ENCODE measurements at places on chromosomes 1 and 21.

DNA sequence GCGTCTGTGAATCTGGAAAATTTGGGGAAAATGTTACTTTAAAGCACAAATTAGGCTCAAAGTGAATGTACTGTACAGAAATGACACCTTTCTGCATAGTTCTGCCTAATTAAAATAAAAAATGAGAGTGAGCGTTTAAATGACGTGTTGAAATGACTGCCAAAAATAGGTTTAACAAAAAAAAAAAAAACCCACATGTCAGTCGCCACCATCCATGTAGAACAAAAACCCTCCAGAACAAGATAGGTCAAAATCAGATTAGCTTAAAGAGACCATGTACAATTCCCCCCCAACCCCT, 745 bp downstream of the PARP1 start:
- DNase-seq, result no peak

GRCh38 chr1:47479664-47480063, 41.8 kb downstream of the FOXD2 start:
- no peak for DNase-seq

- no peak for DNase-seq
Observed at GRCh38 chr1:227905573-227906487, 41.9 kb downstream of the WNT9A start.

- no peak for DNase-seq
Observed at GRCh38 chr1:205568469-205569361, 63.1 kb downstream of the ELK4 start.

- no peak for DNase-seq
Observed at GRCh38 chr21:46131838-46132651, 23.3 kb downstream of the FTCD start.

- DNase-seq, result no peak
Observed at GRCh38 chr1:247332623-247333361, 1.1 kb upstream of the ZNF496 start.

DNA sequence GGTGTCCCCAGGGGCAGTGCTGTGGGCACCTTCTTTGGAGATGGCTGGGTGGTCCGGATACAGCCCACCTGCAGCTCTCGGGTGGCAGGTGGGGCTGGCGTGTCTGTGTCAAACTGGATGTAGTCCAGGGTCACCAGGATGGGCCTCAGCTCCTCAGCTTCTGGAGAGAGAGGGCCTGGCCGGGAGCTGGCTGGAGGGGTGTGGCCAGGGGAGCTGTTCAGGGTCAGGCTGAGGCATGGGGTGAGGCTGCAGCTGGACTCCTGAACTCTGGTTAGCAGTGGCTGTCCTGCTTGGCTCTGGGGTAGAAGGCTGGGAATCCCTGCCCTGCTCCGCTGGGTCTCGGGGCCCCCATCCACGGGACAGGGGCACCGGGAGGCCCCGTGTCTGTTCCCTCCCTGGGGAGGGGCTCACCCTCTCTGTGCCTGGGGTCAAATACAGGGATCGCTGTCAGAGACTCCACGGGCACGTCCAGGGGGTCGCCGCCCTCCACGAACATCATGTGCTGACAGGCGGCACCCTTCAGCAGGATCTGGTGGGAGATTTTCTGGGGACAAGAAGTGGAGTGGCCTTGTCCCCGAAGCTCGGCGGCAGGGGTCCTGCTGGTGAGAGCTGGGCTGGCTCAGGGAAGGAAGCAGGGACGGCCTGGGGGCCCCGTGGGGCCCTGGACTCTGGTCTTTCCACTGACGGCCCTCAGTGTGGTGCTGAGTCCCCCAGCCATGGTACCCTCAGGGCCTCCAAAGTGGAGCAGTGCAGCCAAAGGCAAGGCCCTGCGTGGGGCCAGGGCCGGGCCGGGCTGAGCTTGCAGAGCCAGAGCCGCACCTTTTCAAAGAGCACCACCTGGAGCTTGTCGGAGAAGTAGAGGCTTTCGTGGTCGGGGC, 4.1 kb upstream of the TMEM52 start:
- no peak for DNase-seq

DNA sequence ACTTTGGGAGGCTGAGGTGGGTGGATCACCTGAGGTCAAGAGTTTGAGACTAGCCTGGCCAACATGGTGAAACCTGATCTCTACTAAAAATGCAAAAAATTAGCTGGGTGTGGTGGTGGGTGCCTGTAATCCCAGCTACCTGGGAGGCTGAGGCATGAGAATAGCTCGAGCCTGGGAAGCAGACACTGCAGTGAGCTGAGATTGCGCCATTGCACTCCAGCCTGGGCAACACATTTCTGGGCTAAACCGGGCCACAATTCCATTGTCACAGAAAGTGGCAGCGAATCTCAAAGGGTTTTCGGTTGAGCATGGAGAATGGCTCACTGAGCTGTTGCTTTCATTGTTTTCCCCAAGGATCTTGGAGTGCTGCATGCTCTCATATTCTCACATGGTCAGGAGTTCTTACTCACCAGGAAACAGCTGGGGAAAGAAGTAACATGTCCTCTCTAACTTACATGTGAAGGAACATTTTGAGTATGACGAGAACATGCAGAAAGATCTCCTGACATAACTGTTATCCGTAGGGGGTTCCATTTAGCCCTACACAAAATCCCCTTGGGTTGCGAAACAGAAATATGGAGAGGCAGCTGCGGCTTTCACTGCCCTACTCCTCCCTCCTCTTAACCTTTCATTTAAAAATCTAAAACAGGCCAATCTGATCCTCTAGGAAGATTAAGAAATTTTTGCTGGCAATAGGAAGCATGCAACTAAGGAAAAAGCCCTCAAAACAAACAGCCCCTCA, 341.1 kb downstream of the PCP4 start:
- no peak for DNase-seq

DNA sequence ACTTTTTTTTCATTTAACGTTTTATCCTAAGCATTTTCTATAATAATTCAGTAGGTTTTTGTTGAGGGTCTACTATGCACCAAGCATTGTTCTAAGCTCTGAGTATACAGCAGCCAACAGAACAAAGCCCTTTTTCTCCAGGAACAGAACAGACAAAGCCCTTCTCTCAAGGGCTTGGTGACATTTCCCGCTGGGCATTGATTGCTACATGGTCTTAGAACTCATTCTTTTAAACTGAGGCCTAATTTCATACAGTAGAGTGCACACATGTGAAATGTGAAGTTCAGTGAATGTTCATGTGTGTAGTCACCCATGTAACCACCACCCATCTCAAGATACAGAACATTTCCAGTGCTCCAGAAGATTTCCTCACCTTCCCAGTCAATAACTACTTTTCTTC, 15.2 kb upstream of the PDIK1L start:
- DNase-seq, result no peak

GRCh38 chr21:31334648-31335121, 9.4 kb downstream of the TIAM1 start:
- DNase-seq, result no peak

DNA sequence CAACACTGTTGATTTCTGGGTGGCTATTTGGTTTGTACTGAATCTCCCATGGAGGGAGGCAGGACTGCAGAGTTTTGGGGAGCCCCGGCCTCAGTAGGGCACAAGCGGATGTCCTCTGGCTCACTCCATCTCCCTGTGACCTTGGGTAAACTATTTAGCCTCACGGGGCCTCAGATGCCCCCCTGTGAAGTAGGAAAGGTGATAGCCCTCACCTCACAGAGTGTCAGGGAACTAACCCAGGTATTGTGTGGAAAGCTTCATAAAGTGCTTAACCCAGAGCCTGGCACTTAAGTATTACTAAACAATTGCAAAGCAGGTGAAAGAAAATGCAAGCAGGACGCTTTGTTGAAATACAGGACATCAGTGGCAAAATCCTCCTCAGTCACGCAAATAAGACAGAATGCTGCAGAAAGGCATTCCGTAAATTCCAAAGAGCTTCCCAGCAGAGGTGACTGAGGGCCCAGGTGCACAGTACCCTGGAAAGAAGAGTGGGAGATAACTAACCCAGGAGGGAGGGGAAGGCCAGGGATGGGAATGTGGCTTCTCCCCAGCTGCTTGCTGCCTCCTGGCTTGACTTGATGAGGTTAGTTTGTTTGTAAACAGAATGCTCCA, 436.3 kb downstream of the PRDM2 start:
- no peak for DNase-seq

DNA sequence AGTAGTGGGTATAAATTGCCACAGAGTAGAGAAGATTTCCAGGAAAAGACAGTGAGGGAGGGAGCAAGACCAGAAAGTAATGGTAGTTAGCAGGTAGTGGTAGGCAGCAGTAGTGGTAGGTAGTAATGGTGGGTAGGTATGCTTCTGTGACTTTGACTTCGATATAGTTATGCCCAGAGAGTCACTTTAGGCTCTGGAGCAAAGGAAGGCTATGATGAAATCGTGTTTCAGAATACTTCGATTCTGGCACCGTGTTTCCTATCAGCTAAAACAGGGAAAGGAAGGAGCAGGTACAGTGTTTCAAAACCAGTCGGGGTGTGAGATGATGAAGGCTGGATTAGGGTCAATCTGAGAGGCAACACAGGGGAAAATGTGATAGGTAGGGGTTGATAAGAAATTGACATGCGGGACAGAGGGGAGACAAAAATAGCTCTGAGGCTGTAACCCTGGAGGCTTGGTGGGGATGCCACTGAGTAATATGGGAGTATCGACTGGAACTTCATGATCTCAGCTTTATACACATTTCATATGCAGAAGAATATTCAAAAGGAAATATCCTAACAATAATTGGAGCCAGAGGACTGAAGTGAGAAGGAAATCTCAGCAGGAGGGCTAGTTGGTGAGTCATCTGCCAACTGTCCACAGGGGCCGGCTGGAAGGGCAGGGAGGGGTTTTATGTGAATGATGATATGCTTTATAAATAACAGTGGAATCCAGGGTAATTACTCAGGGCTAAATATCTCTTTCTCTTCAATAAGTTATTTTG, 25.2 kb upstream of the TRIM45 start:
- DNase-seq, result no peak

GRCh38 chr1:211653293-211653692, 22.1 kb downstream of the NEK2 start:
- no peak for DNase-seq

GRCh38 chr1:183360473-183360872, 57.7 kb downstream of the NMNAT2 start:
- no peak for DNase-seq

DNA sequence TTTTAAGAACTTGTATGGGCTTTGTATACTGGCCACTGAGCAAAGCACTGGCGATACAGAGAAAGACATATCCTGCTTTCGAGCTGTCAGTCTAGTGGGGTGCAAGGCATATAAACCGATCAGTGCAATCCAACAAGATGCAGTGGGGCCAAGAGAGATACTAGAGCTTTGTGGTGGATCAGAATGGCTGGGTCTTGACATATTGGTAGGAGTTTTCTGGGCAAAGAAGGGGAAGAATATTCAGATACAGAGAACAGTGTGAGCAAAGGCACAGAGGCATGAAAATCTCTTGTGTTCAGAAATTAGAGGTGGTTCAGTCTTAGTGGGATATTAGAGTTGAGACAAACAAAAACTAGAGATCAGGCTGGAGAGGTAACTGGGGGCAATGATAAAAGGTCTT, 49.2 kb downstream of the FOXO6 start:
- no peak for DNase-seq

DNA sequence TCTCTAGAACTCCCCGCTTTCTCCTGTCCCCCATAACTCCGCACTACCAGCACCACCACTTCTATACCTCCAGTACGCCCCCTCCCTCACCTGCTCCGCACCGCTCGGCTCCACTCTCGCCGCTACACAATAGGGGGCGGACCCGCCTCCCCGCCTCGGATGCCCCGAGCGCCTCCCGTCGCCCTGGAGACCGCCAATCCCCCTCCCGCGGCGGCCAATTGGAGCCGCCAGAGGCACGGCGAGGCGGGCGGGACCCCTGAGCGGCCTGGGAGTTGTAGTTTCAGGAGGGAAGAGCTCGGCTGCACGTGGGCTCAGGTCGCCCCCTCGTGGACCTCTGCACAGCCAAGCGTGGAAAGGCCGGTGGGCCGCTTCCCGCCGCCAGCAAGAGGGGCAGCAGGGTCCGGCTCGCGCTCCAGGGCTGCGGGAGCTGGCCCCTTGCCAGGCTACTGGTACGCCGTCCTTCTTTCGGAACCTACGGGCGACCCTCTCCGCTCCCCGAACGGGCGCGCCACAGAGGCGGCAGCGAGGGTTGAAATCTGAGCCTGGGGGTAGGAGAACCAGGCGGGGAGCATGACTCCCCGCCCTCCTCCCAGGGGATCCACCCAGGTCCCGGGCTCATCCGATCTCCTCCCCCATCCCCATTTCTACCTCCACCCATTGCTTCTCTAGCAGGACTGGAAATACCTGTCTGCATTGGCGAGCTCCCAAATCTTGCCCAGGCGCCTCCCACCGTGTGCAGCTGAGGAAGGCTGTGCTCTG, at the start of gene IGSF9:
TSS of gene IGSF9 (minus strand) at position 131 of the 759 bp plus-strand sequence. CDS start 2,159 bp downstream, outside the sequence.
- peak; percentile 92 for DNase-seq

DNA sequence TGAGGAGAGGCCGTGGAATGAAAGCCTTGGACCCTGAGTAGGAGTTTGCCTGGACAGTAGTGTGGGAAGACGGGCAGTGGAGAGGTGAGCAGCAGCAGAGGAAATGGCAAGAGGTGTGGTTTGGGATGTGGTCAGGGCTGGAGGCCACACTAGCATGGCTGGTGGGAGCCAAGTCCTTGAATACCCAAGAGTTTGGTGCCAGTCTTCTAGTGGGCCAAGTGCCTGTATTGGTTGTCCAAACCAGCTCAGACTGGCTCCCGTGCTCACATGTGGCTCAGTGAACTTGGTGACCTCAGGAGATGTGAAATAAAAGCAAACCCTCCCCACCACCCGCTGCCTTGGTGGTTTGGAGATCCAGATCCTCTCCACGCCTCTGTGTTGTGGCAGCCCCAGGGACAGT, 2.4 kb downstream of the GUCA2A start:
- DNase-seq, result no peak

- no peak for DNase-seq
Observed at GRCh38 chr1:203128716-203129500, 1.4 kb downstream of the ADORA1 start.

DNA sequence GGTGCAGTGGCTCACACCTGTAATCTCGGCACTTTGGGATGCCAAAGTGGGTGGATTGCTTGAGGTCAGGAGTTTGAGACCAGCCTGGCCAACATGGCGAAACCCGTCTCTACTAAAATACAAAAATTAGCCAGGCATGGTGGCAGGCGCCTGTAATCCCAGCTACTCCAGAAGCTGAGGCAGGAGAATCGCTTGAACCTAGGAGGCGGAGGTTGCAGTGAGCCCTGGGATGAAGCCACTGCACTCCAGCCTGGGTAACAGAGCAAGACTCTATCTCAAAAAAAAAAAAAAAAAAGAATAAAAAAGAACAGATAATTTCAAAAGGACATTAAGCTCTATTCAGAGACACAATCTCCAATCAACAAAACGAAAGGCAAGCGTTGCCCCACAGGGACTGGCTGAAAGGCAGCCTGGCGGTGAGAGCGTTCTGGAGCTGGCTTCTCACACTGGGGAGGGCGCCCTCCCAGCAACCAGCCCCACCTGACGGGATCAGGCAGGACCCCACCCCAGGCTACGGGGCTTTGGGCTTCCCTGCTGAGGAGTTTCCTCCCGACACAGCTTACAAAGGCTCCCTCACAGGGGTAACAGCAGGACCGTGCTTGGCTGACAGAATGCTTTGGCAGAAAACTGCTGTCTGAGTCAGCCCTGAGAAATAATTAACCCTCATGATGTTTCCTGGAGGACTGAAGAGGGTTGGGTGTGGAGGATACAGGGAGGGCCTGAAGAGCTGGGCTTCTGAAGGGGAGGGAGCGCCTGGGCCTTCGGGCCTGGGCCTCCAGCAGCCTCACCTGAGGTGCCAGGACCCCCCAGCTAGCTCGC, 31.1 kb upstream of the SRP9 start:
- peak; percentile 12 for DNase-seq

Data from progenitor cell of endocrine pancreas (in vitro differentiated cells).